ENCODE measurements at places on chromosomes 13 and 19.

DNA sequence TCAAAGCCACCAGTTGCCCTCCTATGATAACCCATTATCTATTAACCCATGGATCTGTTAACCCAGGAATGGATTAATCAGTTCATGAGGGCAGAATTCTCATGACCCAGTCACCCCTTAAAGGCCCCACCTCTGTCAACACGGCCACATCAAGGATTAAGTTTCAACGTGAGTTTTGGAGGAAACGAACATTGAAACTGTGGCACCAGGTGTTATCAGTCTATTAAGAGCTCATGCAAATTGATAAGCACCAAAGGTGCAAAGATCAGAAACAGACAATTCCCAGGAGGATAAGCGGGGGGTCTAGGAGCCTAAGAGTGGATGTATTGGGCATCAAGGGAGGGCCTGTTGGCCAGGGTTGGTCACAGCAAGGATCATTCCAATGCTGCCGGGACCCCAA is 19.9 kb upstream of the ELAVL1 start:
- DNase-seq, result no peak

DNA sequence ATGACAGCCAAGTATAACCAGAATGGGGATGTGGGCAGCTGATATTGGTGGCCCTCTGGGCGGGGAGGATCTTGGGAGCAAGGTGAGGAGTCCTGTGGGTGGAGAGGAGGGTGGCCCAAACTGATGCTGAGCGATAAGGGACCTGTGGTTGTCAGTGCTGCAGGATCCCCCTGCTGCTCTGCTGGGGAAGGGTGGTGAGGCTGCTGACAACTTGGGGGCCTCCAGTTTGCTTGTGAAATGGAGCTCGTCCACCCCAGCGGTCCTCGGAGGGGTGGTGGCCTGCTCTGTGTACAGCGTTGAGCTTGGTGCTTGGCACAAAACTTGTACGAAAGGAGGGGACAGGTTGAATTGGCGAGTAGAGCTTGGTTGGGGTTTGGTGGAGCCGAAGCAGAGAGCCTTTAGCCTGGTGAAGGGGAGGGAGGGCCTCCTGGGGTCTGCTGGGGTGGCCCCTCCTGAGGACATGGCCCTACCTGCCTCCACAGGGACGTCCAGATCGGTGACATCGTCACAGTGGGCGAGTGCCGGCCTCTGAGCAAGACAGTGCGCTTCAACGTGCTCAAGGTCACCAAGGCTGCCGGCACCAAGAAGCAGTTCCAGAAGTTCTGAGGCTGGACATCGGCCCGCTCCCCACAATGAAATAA is 2.9 kb downstream of the RPS11 start:
- DNase-seq, result no peak

DNA sequence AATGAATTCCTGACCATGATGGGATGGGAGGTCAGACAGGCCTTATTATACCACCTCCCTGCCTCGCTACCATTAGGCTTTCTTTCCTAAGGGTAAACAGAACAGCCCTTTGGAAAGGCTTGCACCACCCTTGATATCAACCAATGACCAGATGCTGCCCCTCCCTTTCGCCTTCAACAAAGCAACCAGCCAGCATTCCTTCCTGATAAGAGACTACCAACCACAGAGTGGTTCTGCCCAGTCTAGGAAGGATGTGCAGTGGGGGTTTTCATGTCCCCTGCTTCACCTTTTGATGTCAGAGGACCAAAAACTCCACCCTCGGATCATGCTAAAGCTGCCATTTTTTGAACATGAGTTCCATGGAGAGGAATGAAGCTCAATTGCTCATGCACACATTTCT is 21.7 kb downstream of the TEX30 start:
- DNase-seq, result no peak

GRCh38 chr13:71613066-71613745 is 253.8 kb downstream of the DACH1 start:
- no peak for DNase-seq

- DNase-seq, result no peak
These were observed 4.2 kb upstream of the CLPP start for GRCh38 chr19:6357174-6357573.

- DNase-seq, result no peak
These were observed 4.8 kb downstream of the SYT5 start for GRCh38 chr19:55175117-55175867.

GRCh38 chr19:51256155-51256625 is 5.3 kb downstream of the SIGLECL1 start:
- DNase-seq, result no peak

DNA sequence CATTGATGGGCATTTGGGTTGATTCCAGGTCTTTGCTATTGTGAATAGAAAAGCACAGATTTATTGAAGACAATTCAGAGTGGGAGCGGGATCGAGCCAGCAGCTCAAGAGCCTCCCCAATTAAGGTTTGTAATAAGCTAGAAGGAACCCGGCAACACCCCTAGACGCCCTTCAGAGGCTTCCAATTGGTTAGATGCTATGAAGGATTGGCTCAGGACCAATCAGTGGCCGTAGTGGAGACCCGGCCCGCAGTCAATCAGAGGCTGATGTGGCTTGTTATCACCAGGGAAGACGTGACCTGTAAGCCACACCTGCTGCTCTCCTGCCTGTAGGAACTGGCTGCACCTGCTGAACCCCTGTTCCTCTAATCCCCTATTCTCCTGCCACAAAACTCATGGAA is 14.6 kb downstream of the SIGLEC11 start:
- no peak for DNase-seq

GRCh38 chr13:102386461-102386860 is 15.4 kb downstream of the FGF14 start:
- no peak for DNase-seq

GRCh38 chr19:9456018-9456689 is 20.8 kb upstream of the ZNF266 start:
- no peak for DNase-seq

DNA sequence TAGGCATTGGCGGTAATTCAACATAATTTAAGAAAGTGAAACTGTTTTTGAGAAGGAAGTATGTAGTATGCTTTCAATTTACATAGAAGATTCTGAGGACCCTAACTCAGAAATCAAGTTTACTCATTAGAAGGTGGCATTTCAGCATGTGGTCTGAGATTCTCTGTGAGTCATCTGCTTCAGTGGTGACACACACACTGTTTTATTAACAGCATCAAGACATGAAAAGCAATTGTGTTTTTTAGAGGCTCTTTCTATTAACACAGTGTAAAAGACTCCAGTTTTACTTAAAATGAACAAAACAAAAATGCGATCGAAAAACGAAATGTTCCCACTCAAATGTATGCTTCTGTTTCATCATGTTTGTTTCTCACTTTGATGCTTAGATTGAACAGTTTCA is 802.1 kb upstream of the SLITRK6 start:
- no peak for DNase-seq

DNA sequence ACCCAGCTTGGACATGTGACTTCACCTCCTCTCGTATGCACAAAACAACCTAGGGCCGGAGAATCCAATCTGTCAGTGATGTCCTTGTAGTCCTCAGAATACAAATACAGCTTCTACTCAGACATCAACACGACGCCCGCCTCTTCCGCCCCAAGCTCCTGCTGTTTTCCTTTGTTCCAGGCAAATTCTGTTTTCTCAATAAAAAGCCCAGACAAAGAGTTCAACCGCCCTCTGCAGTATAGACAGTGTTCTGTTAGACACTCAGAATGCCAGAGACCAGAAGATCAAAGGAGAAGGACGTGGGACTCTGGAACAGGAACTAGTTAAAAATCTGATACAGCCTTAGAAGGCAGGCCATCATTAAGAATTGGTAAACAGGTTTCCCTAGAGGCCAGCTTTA is 42.0 kb upstream of the GGACT start:
- DNase-seq, result peak; percentile 98

- DNase-seq, result no peak
These were observed 92.7 kb downstream of the COL4A2 start for GRCh38 chr13:110399801-110400200.

GRCh38 chr13:22748866-22749577 is 431.8 kb upstream of the SGCG start:
- no peak for DNase-seq

GRCh38 chr19:54164369-54165068 is 5.0 kb upstream of the LENG1 start:
- DNase-seq, result no peak

GRCh38 chr19:8352134-8352827 is 9.2 kb upstream of the KANK3 start:
- no peak for DNase-seq

DNA sequence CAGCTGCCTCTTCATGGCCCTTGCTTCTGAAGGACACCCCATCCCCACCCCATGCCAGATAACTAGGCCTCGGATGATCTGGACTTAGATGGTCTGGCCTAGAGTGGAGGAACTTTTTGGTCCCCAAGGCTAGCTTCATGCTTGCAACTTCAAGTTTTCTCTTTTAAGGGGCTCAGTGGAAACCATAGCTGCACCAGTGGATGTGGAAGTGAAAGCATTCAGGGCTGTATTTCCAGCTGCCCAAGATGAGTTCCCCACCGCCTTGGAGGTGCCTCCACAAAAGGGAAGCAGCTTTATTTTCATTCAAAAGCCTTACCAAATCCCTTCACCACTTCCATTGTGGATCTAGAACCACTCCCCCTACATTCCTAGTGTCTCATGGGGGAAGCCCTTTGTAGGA is 17.6 kb upstream of the GSX1 start:
- DNase-seq, result no peak

- DNase-seq, result no peak
These were observed 48.1 kb upstream of the PCDH9 start for GRCh38 chr13:67278235-67278634.

DNA sequence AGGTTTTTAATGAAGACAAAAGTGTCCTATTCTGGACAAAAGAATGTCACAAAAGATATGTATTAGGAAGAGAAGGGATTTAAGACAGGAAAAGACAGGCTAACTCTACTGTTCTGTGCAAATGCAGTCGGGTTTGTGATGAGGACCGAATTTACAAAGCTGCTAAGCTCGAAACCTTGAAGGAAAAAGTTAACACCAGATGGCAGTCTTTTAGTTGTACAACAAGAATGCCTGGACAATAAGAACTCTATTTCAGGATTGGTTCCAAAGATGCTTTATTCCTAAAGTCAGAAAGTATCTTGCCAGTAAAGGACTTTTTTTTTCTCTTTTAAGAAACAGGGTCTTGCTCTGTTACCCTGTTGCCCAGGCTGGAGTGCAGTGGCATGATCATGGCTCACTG is 51.1 kb downstream of the HS6ST3 start:
- no peak for DNase-seq

- no peak for DNase-seq
These were observed 8.1 kb upstream of the CSNK1A1L start for GRCh38 chr13:37113534-37113933.

GRCh38 chr13:91773591-91774227 is 375.3 kb downstream of the GPC5 start:
- DNase-seq, result no peak

DNA sequence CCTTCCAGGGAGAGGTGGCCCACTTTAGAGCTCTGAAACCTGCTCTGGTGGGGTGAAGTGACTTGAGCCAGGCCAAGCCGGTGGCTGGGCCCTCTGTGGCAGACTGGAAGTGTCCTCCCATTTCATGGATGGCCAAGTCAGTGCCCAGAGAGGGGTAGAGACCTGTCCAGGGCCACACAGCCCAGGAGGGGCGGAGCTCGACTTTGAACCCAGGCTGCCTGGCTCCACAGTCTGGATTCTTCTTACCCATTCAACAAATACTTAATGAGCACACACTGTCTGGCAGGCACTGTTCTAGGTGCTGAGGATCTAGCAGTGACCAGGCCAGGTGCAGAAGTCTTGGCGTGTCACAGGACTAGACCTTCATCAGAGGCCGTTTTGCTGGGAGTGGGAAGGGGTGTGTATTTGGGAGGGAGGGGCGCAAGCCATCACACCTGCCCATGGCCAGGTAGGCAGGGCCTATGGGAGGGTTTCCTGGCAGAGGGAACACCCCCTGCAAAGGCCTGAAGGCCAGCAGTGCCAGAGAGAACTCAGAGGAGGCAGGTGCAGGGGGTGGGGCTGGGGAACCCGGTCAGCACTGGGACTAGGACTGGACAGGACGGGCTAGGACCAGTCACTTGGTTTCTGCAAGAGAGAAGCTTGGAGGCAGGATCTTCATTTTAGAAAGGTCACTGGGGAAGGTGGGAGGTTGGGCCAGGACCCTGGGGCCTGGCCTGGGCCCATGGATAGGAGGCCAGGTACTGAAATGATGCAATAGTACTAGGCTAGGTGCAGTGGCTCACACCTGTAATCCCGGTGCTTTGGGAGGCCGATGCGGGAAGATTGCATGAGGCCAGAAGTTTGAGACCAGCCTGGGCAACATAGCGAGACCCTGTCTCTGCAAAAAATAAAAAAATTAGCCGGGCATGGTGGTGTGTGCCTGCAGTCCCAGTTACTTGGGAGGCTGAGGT is 31.8 kb downstream of the DNM2 start:
- no peak for DNase-seq

DNA sequence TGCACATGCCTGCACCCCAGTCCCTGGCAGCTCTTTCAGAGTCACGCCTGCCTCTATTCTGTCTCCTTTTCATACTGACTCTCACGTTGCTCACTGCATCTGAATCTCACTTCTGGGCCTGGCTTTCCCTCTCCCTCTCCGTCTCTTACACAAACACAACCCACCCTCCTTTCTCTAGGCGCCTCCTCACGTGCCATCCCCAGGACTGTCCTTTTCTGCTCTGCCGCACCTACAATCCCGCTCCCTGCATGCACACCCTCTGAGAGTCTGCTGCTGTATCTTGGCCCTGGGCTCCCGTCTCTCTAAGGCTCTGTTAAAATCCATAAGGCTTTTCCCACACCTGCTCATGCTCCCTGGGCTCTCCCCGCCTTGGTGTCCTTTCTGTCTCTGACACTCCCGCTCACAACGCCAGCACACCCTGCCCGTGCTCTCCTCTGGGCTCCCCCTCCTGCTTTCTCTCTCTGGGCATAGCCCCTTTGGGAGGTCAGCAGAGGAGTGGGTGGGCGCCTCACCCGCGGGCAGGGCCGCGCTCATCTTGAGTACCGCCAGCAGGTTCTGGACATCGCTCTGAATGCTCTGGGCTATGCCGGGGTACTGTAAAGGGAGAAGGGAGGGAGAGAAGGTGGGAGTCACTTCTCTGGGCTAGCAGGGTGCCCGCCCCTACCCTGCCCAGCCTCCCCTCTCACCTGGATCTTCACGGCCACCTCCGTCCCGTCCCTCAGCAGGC is 12.7 kb upstream of the NUMBL start:
- no peak for DNase-seq

DNA sequence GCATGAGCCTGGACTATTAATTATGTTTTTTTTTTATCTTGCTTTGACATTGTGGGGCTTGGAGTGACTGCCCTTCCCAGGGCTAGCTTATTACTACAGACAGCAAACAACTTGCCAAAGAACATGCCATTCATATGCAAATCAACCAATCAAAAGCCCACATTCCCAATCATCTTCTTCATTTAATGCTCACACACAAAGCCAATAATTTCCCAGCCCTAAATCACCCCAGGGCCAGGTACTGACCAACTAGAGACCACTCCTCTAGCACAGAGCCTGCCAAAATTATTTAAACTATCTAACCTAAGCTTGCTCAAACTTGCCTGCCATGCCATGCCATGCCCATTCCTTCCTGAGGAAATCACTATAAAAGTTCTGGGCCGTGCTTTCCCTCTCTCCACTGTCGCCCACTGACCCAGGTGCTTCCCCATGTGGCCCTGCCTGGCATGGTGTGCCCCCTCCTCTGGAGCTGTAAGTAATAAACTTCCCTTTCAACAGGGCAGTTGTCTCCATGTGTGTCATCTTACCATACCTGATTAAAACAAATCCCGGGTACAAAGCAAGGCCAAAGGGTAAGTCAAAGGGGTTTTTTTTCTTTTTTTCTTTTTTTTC is 15.7 kb downstream of the PBX4 start:
- no peak for DNase-seq

- no peak for DNase-seq
These were observed 2.5 kb downstream of the PRR12 start for GRCh38 chr19:49593233-49594113.

- no peak for DNase-seq
These were observed 4.6 kb upstream of the PLPP2 start for GRCh38 chr19:295687-296370.

GRCh38 chr13:111966933-111967332 is 100.0 kb upstream of the SOX1 start:
- no peak for DNase-seq

Data from NCI-H1417 treated with DMSO at 0.1 percent for 48 hours (cell line).